ENCODE measurements at places on chromosomes 3 and 15. TPM values are rescaled to one million over a fixed set of nuclear protein-coding genes. Genes with fewer than 3 reads are reported as not detected.
A peak's percentile ranks its signal among the peaks of the same experiment; 100 is the strongest.

The CTSH gene
- total RNA-seq, result 178 TPM

The SLC2A2 gene
- 0.13 TPM for total RNA-seq

The FOXL2NB gene
- total RNA-seq, result 11.4 TPM

The GASK1A gene
- total RNA-seq, result not detected

The CHAC1 gene
- total RNA-seq, result 15.5 TPM

The NEDD4 gene
- total RNA-seq, result 18.8 TPM

The BFSP2 gene
- total RNA-seq, result 0.67 TPM

The IL17RE gene
- total RNA-seq, result 1.1 TPM

The GABRR3 gene
- total RNA-seq, result not detected

The CHST2 gene
- total RNA-seq, result 0.26 TPM

DNA sequence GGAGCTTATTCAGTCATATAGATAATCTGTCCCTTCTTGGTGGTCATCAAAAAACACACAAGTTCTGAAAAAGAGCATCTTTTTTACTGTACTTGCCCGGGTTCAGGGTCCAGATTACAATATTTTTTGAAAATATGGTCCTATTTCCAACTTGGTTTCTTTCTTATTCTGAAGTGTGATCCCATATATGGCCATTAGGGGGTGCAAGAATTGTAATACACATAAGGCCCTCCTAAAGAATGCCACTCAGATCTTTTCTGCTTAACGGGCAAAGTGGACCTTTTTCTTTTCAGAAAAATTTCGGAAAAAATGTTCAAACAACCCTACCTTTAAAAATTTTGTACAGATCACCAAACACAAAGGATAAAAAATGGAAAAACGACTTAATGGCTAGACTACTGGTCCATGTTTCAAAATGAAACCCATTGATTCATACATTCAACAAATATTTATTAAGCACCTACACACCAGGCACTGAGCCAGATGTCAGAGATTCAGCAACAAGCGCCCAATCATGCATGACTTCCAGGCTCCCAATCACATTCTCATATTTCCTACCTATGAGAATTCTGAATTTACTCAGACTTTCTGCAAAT is 102.0 kb upstream of the MYRIP start:
- no peaks in the 10 kb centered on the region for H3K4me1 ChIP-seq
- H3K27me3 ChIP-seq, result no peaks in the 10 kb centered on the region
- H3K36me3 ChIP-seq, result no peaks in the 10 kb centered on the region
- no peak overlapping the region for H3K27ac ChIP-seq

DNA sequence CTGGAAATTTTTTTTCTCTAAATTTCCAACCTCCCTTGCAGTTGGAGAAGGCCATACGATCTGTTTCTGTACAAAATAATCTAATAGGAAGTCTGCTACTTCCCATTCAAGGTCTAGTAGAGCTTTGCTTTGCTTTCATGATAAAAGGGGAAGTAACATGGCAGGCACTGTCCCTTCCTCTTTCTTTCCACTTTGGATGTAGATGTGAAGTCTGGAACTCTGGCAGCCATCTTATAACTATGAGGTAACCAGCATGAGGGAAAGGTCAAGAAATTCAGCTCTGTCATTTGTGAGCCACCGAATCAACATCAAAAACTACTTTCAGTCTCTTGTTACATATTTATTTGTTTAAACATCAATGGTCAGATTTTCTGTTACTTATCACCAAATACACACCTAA is 156.3 kb downstream of the MTHFS start:
- H3K27me3 ChIP-seq, result no peaks in the 10 kb centered on the region

DNA sequence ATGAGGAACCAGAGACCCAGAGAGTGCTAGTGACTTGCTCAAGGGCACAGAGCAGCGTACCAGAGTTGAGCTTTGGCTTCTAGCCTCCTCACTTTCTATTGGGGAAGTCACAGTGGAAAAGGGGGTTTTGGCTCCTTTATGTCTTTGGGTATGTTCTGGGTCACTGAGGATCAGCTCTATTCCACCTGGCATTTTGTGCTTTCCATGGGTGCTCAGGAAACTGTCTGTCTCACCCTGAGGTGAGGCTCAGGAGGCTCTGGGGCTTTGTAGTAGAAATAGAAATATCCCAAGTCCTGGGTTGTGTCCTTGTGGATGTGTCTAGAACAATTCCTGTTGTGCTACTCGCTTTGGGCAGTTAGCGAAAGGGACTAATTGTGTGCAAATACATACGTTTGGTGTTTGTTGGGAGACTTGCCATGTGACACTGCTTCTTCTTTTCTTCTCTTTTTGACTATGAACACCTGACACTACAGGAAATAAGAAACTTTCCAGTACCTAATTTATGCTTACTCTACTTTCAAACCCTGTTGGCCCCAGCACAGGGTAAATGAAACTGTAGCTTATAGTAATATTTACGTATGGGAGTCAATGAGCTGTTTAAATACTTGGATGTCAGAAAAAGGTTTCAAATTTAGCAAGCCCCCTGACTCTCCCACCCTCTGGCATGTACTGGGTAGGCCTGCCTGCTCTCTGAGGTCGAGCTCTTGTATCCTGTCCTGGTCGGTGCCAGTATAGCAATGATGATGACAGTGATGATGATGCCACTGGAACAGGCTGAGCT is 35.6 kb downstream of the SMAD3 start:
- H3K4me3 ChIP-seq, result 0 out of 2 replicates have a peak overlapping the region, but pooled peaks have one; percentile 1
- H3K27me3 ChIP-seq, result no peaks in the 10 kb centered on the region
- H3K36me3 ChIP-seq, result peaks cover 5% of the 10 kb centered on the region
- peak overlapping the region; percentile 100 for H3K27ac ChIP-seq
- H3K4me1 ChIP-seq, result peaks cover 100% of the 10 kb centered on the region
- no peak for DNase-seq

DNA sequence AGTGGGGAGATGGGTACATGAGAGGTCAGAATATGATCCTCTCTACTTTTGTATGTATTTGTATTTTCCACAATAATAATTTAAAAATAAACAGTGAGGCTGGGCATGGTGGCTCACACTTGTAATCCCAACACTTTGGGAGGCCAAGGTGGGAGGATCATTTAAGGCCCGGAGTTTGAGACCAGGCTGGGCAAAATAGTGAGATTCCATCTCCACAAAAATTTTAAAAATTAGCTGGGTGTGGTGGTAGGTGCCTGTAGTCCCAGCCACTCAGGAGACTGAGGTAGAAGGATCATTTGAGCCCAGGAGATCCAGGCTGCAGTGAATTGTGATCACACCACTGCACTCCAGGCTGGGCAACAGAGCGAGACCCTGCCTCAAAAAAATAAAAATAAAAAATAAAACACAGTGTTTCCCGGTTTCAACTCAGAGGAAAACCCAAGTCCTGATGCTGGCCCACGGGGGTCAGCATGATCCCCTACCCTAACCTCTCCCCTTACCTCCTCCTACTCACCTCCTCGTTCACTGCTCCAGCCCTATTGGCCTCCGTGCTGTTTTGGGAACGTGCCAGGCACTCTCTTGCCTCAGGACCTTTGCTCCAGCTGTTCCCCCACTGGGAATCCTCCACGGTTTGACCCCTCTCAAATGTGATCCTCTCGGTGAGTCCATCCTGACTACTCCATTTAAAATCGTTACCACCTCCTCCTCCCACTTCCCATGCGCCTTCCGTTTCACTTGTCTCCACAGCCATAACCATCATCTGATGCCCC is 2.9 kb upstream of the KLHL40 start:
- no peaks in the 10 kb centered on the region for H3K36me3 ChIP-seq
- no peak overlapping the region for H3K4me3 ChIP-seq
- DNase-seq, result no peak

- H3K4me1 ChIP-seq, result no peaks in the 10 kb centered on the region
- no peak for DNase-seq
- no peaks in the 10 kb centered on the region for H3K36me3 ChIP-seq
- no peaks in the 10 kb centered on the region for H3K27me3 ChIP-seq
- H3K4me3 ChIP-seq, result no peak overlapping the region
- no peak overlapping the region for H3K27ac ChIP-seq
Measured at GRCh38 chr3:173938159-173938558, 540.6 kb downstream of the NLGN1 start.

DNA sequence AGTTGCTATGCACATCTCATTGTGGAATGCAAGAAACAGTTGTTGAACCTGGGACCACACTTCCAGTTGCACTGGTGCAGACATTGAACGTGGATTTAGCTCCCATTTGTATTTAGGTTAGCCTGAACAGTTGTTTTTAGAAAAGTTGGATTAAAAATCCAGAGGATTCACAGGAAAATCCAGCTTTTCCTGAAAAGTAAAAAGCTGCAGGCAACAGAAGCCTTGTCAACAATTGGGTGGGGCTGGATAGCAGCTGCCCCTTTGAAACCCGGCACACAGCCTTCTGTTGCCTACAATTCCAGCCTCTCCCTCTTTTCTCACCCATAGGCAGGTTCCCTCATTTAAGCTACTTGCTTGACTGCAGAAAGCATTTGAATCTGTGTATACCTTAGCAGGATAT is 165.3 kb upstream of the TBL1XR1 start:
- peak overlapping the region; percentile 99 for H3K27ac ChIP-seq
- no peak overlapping the region for H3K4me3 ChIP-seq
- no peaks in the 10 kb centered on the region for H3K36me3 ChIP-seq
- H3K4me1 ChIP-seq, result peaks cover 37% of the 10 kb centered on the region

GRCh38 chr15:39657668-39658067 is 76.8 kb downstream of the THBS1 start:
- H3K4me1 ChIP-seq, result no peaks in the 10 kb centered on the region
- H3K27me3 ChIP-seq, result no peaks in the 10 kb centered on the region
- no peaks in the 10 kb centered on the region for H3K36me3 ChIP-seq
- H3K27ac ChIP-seq, result no peak overlapping the region
- DNase-seq, result no peak

DNA sequence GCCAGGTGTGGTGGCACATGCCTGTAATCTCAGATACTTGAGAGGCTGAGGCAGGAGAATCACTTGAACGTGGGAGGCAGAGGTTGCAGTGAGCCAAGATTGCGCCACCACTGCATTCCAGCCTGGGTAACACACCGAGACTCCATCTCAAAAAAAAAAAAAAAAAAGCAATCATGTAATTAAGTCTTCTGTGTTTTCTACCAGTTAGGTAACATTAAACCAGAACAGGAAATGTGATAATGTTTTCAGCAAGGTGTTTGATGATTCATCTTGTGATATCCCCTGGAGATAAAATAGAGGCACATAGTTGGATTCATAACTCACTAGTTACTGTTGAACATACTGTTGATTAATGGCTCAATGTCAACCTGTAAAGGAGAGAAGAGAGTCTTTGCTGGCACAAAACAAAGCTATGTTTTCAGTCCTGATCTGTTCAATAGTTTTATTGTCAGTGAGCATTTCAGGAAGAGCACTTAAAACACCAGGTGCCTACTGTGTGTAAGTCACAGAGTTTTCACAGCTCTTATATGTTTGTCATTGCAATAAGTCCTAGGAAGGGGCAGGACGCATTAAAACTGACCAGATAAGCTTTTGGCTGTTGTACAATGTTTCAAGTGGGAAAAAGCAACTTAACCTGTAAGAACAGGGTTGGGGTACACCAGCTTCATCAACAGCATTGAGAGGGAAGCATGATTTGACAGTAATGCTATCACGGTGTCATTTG is 19.5 kb downstream of the DNAJB11 start:
- no peaks in the 10 kb centered on the region for H3K4me1 ChIP-seq
- no peak overlapping the region for H3K27ac ChIP-seq
- no peak overlapping the region for H3K4me3 ChIP-seq
- peaks cover 7% of the 10 kb centered on the region for H3K36me3 ChIP-seq
- no peak for DNase-seq
- no peaks in the 10 kb centered on the region for H3K27me3 ChIP-seq

- no peaks in the 10 kb centered on the region for H3K27me3 ChIP-seq
- no peak for DNase-seq
- H3K4me1 ChIP-seq, result no peaks in the 10 kb centered on the region
- no peak overlapping the region for H3K4me3 ChIP-seq
- no peak overlapping the region for H3K27ac ChIP-seq
Measured at GRCh38 chr3:24492971-24493551, 1.6 kb downstream of the THRB start.

DNA sequence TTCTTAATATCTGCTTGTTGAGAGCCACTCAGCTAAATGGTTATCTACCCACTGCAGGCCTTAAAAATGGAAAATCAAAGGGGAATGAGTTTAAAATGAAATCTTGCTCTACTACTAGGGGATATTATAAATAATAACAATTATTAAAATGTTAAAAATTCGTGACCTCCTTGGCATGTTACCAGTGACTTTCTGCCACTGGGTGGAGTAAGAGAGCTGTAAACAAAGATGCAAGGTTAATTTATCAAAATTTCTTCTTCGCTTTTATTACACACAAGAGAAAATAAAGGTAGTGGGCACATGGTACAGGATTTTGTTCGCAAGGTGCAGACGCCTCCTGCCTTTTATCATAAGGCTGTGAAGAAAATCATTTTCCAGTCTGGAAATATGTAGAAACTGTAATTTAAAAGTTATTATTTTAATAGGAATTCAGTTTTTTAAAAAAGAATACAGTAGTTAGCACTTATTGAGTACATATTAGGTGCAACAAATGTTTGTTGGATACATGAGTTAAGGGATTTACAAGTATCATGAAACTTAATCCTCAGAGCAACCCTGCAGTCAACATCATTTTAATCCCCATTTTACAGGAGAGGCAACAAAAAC is 272.6 kb downstream of the SUCLG2 start:
- H3K27ac ChIP-seq, result no peak overlapping the region
- no peak for DNase-seq
- no peaks in the 10 kb centered on the region for H3K36me3 ChIP-seq
- H3K27me3 ChIP-seq, result no peaks in the 10 kb centered on the region
- H3K4me3 ChIP-seq, result no peak overlapping the region

DNA sequence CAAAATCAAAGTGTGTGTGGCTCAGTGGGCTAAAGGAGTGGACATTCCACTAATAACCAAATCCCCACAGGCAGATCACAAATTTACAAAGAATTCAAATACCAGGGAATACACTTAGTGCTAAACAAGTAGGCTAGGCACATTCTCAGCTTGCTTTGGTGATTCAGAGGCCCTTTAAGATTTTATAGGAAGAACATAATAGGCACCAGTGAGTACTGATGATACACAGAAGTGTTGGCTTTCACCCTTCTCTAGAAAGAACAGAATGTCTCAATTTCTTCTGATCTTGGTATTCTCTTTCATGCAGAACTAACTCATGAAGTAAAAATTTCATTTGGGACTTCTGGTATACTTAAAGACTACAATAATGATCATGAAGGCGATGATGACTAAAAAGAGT is 55.0 kb downstream of the POLR2M start:
- no peaks in the 10 kb centered on the region for H3K36me3 ChIP-seq
- no peak overlapping the region for H3K4me3 ChIP-seq
- no peaks in the 10 kb centered on the region for H3K4me1 ChIP-seq
- H3K27me3 ChIP-seq, result peaks cover 15% of the 10 kb centered on the region

DNA sequence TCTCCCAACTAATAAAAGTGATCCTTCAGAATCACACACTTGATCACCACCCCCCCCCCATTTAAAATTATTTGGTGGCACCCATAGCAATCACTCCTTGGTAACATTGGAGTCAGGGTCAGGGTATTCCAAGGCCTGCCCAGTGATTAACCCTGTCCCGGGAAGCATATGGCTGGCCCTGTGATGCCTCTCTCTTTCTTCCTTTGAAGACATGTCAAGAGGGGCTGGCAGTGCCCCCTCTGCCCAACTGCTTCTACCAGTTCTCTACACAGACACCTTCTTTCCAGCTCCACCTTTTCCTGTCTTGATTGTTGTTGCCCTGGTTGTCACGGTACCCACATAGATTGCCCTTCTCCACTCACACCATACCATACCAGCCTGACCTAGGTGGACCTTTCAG is 30.9 kb upstream of the MANF start:
- no peak overlapping the region for H3K4me3 ChIP-seq
- H3K27ac ChIP-seq, result no peak overlapping the region
- no peaks in the 10 kb centered on the region for H3K27me3 ChIP-seq
- no peaks in the 10 kb centered on the region for H3K36me3 ChIP-seq
- no peaks in the 10 kb centered on the region for H3K4me1 ChIP-seq
- DNase-seq, result no peak

- H3K4me1 ChIP-seq, result no peaks in the 10 kb centered on the region
- no peaks in the 10 kb centered on the region for H3K36me3 ChIP-seq
- no peak overlapping the region for H3K4me3 ChIP-seq
- no peak overlapping the region for H3K27ac ChIP-seq
Measured at GRCh38 chr3:94226078-94226477, 163.2 kb downstream of the NSUN3 start.

Measured in Panc1 (cell line).